ENCODE measurements at places on chromosomes 12 and 14.
A peak's percentile ranks its signal among the peaks of the same experiment; 100 is the strongest.

DNA sequence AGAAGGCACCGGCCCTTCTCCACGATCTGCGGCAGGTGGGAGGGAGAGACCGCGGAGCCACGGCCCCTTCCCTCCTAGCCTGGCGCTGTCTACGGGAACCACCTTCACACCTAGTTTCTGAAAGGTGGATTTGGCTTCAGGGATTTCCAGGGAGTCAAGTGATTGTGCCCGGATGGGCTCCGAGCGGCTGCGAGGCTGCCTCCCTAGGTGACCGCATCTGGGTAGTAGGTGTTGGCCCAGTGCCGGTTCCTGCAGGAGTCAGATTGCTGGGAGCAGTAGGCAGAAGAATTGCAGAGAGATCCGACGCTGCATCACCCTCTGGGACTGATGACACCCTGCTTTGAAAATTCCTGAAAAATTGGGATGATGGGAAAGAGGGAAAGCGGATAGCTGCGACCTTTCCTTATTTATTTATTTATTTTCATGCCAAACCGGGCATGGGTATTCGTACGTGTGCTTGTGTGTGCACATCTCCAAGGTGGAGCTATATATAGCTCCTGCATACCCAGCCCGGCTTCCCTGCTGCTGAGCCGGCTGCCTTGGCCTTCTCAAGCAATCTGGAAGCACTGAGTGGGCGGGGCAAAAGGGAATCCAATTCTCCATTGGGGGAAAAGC lies 1.1 kb downstream of the CNTN1 start:
- DNase-seq, result no peak

- DNase-seq, result peak; percentile 53
Observed at GRCh38 chr14:102795060-102795925, 18.0 kb downstream of the TRAF3 start.

DNA sequence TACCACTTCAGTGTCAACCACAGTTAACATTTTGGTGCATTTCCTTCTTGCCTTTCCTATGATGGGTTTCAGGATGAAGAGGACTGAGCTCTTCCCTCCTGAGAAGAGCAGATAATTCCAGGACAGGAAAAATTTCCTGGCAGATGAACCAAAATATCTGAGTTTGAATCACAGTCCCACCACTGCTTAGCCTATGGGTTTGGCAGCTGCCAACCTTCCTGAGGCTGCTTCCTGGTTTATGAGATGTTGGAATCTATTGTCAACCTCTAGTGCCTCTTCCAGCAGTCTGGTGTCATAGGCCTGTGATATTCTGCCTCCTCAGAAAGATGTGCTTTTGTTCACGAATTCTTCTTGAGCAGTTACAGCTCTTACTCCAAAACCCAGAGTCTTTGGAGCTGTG lies 197.4 kb upstream of the FRMD6 start:
- no peak for DNase-seq

DNA sequence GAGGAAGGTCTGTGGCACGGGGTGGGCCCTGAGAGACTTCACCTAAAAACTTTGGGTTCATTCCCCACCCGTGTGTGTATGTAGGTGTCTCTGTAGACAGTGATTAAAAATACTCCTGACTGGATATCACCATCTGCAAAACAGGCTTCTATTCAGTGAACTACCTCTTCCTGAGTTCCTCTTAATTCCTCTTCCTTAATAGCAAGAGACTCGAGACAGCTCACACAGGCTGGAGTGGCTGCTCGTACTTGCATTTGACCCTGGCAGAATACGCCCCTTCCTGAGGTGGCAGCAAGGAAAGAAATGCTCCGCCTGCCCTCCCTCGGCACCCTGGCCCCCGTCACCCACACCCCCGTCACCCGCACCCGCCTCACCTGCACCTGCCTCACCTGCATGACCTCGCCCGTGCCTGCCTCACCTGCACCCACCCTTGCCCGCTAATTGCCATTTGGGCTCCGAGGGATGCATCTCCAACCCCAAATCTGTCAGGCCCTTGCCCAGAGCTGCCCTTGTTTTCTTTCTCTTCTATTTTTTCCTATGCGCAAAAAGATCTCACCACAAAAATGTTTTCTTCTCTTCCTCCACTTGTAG lies 90.0 kb downstream of the FBXL14 start:
- no peak for DNase-seq

DNA sequence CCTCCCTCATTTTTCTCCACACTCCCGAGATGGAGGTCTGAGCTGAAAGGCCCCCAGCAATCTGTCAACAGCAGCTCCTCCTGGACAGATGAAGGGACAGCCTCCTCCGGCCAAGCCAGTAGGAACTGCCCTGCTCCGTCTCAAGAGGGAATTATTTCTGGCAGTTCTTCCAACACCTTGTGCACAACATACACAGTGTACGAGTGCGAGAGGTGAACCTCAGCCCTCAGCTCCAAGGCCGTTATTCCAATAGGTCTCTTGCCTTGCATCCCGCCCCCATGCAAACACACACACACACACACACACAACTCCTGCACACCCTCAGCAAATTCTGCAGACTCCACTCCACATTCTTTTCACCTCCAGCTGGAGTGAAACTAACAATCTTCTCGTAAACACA lies 181.7 kb upstream of the FAR2 start:
- no peak for DNase-seq

DNA sequence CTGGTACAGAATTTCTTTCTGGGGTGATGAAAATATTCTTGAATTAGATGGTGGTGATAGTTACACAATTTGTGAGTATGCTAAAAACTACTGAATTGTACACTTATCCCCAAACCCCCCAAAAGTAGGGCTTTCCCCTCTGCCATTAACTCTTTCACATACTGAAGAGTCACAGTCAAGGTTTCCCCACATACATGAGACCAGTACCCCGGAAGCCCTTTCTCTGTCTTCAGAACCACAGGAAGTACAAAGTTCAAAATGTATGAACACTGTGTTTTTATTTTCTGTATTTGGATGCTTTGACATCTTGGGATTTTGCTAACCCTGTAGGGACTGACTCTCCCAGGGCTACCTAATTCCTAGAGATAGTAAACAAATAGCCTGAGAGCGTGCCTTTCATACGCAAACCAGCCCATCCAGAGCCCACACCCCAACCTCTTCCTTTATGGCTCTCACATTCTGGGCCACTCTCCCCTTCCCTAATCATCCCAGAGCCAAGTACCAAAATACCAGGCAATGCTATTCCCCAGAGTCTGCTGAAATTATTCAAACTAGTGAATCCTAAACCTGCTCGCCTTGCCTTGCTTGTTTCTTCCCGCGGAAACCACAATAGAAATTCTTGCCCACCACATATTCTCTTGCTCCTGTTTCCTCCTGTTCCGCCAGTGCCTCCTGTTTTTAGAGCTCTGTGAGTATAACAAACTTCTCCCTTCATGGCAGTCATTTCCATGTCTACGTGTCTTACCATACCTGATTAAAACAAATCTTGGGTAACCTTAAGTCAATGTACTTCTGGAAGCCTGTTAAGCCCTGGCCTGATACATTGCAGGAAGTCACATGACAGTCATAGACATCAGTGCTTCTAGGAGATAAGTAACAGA lies 524.8 kb downstream of the FUT8 start:
- DNase-seq, result peak; percentile 18

DNA sequence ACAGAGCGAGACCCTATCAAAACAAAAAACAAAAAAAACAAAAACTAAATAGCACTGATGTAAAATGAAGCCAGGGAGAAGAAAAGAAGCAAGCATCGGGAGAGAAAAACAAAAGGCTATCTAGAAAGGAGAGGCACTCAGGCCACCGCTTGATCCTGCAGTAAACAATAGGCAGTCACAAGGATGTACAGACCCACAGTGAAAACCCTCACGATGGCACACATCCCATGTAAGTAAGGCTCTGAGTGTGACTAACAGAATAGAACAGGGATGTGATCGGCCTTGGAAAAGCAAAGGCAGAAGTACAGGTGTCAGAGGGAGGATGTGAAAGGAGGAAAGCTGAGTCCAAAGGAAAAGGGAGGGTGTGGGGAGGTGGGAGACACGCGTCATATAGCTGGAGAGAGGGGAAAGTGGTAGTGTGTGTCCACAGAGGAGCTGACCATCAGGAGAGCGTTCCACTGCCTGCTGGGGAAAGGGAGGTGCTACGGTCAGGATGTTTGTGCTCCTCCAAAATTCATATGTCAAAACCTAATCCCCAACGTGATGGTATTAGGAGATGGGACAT lies 31.5 kb downstream of the CAMKK2 start:
- DNase-seq, result no peak

- no peak for DNase-seq
Observed at GRCh38 chr12:108215458-108215857, 86.4 kb downstream of the WSCD2 start.

DNA sequence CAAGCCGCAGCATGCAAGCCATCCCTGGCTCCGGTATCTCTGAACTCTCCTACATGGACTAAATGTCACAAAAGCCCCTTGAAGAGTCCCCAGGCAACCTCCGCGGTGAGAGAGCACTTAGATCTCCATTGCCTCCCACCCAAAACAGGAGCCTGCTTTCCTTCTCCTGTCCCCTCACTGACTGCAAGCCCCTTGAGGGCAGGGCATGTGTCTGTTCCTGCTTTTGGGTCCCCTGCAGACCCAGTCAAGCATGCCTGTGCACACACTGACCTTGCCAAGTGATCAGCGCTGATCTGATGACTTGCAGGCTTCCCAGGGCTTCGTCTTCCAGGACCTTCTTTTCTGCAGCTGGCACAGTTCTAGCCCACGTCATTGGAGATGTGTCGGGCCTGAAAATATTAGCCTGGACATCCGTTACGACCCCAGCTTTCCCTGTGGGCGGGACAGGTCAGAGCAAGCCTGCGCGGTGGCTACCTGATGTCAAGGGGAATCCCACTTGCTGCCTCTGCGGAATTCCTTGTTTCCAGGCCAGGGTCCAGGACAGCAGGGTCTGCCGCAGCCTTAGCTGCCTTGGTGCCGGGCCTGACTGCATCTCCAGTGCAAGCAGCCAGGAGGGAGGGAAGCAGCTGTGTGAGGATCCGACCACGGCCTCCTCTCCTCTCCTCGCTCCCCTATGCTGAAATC lies 92.5 kb downstream of the FBXL14 start:
- DNase-seq, result no peak

DNA sequence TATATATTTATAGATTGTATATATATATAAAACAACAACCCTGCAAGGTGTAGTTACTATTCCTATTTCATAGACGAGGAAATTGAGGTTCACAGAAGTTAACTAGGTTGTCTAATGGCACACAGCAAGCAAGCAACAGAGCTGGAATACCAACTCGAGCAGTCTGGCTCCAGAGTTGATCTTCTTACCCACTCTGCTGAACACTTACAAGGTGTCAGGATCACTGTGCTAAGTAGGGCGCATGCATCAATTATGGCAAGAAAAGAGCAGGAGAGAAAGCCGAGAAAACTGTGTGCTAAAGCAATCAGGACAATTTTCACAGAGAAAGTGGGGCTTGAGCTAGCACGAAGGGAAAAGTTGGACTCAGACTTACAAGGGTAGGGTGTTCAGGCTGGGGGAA lies 15.9 kb upstream of the ARMH4 start:
- no peak for DNase-seq

DNA sequence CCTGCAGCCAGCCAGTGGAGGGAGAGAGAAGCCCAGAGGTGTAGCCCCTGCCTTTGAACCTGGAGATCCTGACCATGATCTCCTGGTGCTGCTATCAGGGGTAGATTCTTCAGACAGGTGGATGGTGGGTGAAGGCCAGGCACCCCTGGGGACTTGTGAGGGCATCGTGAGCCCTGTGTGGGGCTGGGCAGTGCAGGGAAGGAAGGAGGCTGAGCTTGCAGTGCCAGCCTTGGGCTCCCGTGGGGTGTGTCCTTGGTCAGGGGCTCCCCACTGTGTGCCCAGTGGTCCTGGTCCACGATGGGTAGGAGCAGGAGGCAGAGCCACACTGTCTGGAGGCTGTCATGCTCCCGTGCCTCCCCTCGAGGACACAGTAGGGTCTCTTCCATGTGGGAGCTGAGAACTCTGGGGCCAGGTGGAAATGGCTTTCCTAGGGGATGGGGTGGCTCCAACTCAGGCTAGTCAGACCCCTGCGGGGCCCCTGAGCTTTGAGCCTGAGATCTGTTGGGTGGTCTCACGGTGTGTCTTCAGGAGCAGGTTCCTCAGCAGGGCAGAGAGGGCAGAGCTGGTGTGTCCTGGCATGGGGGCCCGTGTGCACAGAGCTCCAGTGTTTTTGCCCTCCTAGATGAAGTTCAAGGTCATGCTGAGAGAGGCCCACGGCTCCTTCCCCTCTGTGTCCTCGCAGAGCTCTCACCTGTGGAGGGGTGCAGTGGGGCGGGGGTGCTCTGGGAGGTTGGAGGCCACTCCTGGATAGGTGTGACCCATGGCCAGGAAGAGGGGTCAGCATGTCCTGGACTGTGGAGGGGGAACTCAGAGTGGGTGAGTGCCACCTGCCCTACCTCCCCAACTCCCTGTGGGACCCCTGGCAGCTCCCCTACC lies 25.0 kb downstream of the RTL1 start:
- no peak for DNase-seq

DNA sequence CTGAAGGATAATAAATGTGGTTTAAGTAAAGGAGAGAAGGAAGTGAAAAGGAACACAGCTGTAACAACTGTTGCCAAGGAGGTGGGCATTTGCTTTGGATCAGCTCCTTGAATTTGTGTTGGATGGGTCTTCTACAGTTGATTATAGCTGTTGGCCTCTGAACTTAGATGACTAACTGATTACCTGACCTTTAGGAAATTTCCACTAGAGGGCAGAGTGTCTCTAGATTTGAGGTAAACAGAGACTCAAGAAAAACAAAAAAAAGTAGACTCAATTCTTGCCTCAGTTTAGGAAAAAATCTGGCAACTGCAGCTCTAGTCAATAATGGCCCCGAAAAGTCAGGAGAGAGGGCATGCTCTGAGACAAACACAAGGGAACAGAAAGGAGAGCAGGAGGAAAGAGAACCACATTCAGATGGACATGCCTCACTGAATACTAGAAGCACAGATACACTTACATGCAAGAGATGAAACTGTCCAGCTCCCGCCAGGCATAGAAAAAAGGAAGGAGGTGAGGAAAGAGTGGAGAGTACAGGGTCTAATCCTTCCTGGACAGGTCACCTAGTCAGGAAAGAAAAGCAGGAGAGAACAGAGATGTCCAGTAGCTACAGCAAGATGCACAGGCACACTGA lies 20.6 kb downstream of the COX14 start:
- peak; percentile 66 for DNase-seq

DNA sequence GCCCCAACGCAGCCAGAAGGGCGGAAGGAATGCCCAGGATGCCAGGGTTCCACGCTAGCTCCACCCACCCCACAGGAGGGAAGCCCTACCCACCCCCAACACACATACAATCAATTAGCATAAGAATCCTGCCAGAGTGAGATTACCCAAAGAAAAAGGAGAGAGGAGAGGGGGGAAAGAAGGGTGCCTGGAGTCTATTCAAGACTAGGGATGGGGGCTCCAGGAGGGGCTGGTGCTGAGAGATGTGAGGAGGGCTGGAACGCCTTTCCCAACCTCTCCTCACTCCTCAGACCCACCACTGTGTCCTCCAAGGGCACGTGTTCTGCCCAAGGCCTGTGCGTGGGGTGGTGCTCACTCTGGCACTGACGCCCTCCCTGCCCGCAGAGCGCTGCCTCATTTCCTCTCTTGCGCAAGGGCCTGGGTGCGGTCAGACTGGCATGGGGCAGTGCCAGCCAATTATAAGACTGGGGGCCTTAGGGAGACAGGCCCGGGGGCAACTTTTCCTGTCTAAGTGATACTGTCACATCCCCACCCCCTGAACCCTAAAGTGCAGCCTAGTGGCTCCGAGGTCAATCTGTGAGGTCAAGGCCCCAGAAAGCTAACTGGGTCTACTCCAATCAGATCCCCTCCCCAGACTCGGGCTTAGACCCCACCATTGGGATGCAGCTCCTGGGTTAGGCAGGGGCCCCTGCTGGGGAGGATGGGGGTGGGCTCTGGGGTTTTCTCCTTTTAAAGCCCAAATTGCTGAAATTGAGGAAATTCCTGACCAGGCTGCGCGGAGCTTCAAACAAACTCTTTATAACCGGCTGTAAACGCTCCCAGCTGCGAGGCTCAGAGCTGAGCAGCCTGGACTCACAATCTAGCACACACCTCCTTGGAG lies 10.2 kb upstream of the ITGB7 start:
- peak; percentile 42 for DNase-seq

GRCh38 chr14:93978735-93979134 lies 2.4 kb upstream of the ASB2 start:
- DNase-seq, result no peak
